ENCODE measurements at places on chromosomes 1 and 21.

DNA sequence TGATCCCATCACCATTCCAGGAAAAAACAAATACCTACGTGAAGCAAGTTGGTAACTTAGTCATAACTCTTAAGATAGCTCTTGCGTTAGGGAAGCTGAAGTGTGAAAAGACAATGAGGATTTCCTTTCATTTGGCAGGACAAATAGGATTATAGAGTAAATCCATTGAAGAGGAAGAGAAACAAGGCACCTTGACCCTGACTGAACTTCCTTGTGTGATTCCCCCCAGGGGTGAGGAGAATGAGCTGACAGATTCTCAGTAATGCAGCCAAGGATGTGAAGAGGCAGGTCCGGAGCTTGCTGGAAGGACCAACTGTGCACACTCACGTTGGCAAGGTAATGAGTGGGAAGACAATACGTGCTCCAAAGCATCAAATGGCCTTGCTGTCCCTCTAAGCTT is 55.0 kb upstream of the HMCN1 start:
- no peak for ATAC-seq

DNA sequence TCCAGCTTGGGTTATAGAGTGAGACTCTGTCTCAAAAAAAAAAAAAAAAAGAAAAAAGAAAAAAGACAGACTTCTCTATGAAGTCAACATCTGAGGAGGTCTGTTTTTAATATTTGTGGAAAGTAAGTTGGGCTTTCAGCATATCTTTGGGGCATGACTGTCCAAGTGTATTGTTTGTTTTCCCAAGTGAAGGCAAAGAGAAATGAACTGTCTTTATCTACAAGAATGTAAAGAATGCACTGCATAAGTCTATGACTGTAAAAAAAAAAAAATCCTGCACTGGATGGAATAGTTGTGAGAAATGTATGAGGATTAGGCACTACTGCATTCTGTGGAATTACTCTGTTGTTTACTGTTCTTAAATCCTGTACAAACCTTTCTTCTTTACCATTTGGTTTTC is 45.6 kb upstream of the TMEM61 start:
- no peak for ATAC-seq

DNA sequence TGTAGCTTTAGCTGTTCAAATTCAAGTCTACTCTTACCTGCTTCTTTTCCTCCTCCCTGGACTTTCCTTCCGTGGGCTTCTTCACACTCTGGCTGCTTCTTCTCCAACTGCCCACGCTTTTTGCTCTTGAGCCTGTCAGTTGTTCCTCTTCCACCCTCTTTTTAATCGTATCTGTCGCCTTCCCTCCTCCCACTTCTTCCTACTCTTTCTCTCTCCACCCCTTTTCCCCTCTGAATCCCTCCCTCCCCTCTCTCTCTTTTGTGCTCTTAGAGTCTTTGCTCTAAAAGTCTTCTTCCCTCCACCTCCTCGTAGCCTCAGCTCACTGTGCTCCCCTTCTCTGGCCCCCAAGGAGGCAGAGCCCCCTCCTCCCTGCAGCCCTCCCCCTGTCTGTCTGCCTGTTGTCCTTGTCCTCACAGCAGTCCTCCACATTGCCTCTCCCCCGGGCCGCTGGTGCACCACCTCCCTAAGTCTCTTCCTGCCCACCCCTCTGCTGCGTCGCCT is 12.9 kb upstream of the GJA5 start:
- ATAC-seq, result no peak

DNA sequence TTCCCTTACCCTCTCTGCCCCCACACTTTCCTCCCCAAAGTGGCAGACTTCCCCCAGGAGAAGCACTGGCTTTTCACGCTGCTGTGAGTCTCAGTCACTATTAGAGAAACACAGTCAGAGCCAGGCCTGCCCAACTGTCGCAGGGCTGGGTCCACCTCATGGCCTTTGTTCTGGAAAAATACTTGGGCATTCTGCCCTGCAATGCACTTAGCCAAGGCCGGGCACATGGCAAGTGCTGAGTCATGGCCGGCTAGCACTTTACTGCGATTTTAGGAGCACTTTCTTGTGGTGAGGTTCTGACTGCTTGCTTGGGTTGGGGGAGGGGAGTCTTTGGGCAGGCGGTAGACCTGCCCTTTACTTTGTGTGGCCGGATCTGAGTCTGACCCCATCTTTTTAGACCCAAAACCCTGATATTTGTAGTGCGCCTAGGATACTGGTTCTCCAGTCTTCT is 7.7 kb downstream of the EPHX1 start:
- ATAC-seq, result no peak

DNA sequence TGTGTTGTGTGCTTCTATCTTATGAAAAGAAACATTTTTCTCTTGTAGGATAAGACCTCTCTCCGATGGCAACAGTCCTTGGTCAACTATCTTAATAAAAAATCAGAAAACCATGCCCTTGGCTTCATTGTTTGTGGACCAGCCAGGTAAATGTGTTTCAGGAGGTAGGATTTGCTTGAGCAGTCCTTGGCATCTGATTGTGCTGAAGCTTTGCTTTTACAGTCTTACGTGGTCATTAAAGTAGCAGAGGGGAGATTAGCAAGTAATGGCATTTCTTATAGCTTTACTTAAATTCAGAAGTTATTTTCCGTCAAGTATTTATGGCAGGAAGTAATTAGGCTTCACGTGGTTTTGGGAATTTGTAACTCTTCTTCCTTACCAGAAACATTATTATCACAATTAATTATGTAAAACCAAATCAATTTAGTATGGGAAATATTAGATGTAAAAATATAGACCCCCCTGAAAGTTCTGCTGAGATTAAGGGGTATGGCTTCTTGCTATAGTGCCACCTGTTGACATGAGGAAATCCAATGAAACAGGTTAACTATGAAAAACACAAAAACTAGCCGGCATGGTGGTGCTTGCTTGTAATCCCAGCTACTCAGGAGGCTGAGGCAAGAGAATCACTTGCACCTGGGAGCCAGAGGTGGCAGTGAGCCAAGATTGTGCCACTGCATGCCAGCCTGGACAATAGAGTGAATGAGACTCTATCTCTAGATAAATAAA is 49.0 kb downstream of the MAP3K21 start:
- ATAC-seq, result no peak

DNA sequence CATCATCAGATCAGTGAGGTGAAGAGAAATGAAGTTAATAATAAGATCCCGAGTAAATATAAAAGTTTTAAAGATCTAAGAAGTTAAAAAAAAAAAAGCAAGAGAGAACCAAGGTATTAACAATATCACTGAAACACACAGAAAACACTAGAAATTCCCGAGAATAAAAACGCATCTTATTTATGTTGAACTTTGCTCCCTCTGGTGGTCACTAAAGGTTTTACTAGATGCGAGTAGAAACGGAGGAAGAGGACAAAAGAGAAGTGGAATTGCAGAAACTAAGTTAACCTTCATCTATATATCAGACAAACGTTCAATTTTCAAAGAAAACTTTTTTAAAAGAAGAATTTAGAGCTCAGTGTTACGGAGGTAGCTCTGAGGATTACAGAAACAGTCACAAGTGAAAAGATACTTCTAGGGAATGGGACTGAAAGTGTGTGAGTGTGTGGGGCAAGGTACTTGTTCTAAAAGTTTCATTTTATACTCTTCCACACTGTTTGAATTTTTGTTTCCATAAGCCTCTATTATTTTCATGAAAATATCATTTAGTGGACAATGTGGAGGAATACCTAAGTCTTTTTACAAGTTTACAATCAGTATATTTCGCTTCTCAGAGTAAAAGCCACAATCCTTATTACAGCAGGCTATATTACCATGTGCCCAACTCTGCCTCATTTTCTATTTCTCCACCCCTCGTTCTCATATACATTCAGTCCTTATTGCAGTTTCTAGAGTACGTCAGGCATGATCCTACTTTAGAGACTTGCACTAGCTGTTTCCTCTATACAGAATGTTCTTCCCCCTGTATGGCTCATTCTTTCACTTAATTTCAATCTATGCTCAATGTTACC is 19.7 kb downstream of the ACBD6 start:
- no peak for ATAC-seq

- peak; percentile 80 for ATAC-seq
Measured at GRCh38 chr1:59570524-59570923, 244.2 kb upstream of the HOOK1 start.

DNA sequence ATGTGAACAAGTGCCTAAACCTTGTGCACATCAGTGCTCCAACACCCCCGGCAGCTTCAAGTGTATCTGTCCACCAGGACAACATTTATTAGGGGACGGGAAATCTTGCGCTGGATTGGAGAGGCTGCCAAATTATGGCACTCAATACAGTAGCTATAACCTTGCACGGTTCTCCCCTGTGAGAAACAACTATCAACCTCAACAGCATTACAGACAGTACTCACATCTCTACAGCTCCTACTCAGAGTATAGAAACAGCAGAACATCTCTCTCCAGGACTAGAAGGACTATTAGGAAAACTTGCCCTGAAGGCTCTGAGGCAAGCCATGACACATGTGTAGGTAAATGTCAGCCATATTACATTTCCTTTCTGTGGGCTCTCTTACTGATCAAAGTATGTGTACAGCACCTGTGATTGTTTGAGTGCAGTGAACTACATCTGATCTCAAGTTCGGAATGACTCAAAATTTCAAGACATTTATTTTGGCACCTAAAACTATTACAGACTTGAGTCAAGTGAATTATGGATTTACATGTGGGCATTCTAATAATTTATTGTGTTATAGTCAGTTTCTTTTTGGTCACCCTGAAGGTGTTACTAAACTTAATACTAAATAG is 196.5 kb downstream of the TPR start:
- no peak for ATAC-seq

DNA sequence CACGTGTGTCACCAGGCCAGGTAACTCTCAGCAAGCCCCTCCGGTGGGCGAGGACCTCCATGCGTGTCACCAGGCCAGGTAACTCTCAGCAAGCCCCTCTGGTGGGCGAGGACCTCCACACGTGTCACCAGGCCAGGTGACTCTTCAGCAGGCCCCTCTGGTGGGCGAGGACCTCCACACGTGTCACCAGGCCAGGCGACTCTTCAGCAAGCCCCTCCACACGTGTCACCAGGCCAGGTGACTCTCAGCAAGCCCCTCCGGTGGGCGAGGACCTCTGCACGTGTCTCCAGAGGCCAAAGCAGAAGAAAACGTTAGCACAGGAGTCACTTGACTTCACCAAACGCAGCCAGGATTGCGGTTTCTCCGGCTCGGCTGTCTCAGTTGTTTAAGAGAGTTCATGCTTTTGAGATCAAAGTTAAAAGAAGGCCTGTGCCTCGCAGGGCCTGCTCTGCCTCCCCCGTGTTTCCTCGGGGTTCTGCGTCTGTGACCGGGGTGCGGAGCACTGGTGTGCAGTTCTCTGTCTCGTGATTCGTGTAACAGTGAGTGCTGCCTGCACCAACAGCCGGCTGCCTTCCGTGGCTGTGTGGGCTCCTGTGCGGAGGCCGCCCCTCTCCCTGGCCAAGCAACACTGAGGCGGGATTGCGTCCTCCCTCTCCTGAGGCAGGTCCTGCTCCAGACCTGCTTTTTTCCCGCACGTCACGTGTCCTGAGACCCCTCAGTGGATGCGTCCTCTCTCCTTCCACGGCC is 56.6 kb downstream of the PRKCZ start:
- no peak for ATAC-seq

- no peak for ATAC-seq
Measured at GRCh38 chr1:119228335-119229080, 88.1 kb upstream of the WARS2 start.

DNA sequence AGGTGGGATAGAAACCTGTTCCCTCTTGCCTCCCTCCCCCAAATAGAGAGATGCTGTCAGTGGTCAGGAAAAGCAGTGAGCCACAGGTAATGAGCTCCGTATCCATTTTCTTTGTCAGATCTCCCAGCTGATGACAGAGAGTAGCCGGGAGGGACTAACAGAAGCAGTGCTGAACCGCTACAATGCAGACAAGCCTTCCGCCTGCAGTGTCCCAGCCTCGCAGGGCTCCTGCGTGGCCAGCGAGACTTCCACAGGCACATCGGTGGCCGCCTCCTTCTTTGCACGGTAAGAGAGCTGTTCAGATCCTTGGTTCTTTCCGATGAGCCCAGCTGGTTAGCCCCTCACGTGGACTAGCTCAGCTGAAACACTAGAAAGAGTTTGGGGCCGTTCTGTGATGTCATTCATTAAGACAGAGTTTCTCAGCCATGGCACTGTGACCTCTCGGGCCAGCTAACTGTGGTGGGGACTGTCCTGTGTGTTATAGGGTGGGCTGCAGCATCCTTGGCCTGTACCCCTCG is 264.7 kb downstream of the KIF26B start:
- ATAC-seq, result no peak

GRCh38 chr21:44557491-44558328 is 885 bp downstream of the KRTAP10-3 start:
- no peak for ATAC-seq

DNA sequence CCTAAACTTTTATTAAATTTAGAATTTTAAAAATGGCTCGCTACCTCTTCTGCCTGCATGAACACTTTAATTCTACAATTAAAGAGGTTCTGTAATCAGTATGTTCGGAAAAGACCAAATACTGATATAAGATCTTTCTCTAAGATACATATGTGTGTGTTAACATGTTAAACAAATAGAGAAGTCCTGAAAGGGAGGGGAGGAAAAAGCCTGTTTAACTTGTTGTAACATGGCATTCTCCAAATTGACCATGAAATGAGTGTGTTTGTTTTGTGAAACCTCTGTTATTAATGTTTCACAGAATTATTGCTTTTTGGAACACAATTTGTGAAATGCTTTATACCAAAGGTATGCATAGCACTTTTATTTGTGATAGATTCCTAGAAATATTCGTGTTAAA is 77.0 kb downstream of the MARK1 start:
- ATAC-seq, result no peak

DNA sequence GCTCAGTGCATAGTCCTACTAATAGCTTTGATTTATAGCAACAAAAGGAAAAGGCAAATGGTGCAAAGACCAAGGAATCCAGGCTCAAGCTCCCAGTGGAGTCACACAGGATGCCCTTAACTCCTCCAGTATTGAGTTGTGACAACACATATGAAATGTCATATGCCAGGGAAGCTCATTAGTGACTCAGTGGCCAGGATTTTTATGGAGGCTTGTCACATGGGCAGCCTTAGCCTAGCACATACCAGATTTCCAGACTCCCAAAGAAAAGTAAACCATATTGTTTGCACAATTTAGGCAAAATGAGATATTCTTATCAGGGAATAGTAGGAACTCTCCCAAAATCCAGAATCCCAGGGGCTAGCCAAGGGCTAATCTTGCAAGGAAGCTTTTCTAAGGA is 129.2 kb downstream of the MAGI3 start:
- ATAC-seq, result no peak

GRCh38 chr1:6090996-6091822 is 45.5 kb downstream of the KCNAB2 start:
- no peak for ATAC-seq

GRCh38 chr1:18893120-18893519 is 9.2 kb downstream of the ALDH4A1 start:
- ATAC-seq, result no peak

GRCh38 chr1:2642560-2643413 is 10.0 kb upstream of the MMEL1 start:
- ATAC-seq, result peak; percentile 86

- ATAC-seq, result no peak
Measured at GRCh38 chr1:109492779-109493178, 1.1 kb upstream of the CYB561D1 start.

DNA sequence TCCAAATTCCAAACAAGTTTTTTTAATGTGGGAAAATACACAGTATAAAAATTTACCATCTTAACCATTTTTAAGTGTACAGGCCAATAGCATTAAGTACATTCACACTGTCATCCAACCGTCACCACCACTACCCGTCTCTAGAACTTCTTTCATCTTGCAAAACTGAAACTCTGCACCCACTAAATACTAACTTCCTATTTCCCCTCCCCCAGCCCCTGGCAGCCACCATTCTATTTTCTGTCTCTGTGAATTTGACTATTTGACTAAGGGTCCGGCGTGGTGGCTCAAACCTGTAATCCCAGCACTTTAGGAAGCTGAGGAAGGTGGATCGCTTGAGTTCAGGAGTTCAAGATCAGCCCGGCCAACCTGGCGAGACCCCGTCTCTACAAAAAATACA is 36.1 kb downstream of the CLSTN1 start:
- peak; percentile 97 for ATAC-seq
